Esophagus squamous epithelium (tissue), 5 donors: ENCODE measurements at places on chromosomes 11 and 22.

GRCh38 chr11:1841511-1842148 is 2.8 kb downstream of the TNNI2 start:
- no peak overlapping the region for H3K27ac ChIP-seq
- no peak overlapping the region for H3K4me3 ChIP-seq
- no peak for DNase-seq
- H3K4me1 ChIP-seq = peaks cover 26% of the 10 kb centered on the region

GRCh38 chr11:86202013-86202336 is 42.6 kb upstream of the EED start:
- DNase-seq = no peak

DNA sequence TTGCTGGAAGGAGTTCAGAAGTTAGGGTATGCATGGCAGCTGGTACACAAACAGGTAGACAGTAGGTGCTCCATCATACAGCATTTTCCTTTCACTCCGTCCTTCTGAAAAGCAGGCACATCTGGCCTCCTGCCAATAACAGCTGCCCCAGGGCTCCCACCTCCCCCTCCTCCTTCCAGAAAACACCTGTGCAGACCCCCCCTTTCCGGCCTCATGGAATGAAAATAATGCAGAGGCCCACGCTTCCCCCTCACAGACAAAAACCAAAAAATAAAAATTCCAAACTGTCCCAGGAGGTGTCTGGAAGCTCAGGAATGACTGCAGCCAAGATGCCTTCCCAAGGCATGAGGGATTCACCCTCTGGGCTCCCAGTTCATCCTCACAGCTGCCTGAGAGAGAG is 185.5 kb downstream of the MN1 start:
- peaks cover 45% of the 10 kb centered on the region for H3K27me3 ChIP-seq
- H3K4me1 ChIP-seq = peaks cover 9% of the 10 kb centered on the region
- H3K27ac ChIP-seq = no peak overlapping the region
- no peaks in the 10 kb centered on the region for H3K36me3 ChIP-seq
- no peak overlapping the region for H3K4me3 ChIP-seq

- DNase-seq = no peak
- H3K27me3 ChIP-seq = no peaks in the 10 kb centered on the region
- no peaks in the 10 kb centered on the region for H3K36me3 ChIP-seq
- H3K27ac ChIP-seq = no peak overlapping the region
- H3K4me1 ChIP-seq = no peaks in the 10 kb centered on the region
- H3K4me3 ChIP-seq = no peak overlapping the region
These were observed 73.2 kb downstream of the CCDC81 start for GRCh38 chr11:86447763-86448480.

GRCh38 chr11:102719620-102720277 is 5.0 kb downstream of the MMP8 start:
- H3K4me3 ChIP-seq = no peak overlapping the region
- H3K27ac ChIP-seq = no peak overlapping the region
- no peaks in the 10 kb centered on the region for H3K36me3 ChIP-seq
- H3K4me1 ChIP-seq = no peaks in the 10 kb centered on the region
- H3K27me3 ChIP-seq = no peaks in the 10 kb centered on the region
- no peak for DNase-seq

GRCh38 chr11:96235751-96236150 is 107.2 kb downstream of the MAML2 start:
- DNase-seq = no peak
- no peaks in the 10 kb centered on the region for H3K36me3 ChIP-seq
- H3K27ac ChIP-seq = peak overlapping the region; percentile 27

DNA sequence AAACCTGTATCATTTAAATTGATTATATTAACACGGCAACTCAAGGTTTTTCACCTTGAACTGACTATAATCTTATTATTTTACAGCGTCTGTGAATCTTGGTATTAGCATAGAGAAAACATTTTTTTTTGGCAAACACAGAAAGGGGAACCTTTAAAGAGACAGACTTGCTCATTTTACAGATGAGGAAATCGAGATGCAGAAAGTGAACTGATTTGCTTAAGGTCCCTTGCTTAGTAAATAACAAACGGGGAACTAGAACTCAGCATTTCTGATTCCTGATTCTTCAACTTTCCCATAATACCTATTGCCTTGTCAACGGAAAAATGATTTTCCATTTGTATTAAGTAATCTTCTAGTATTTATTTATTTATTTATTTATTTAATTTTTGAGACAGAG is 33.2 kb upstream of the CECR2 start:
- peaks cover 8% of the 10 kb centered on the region for H3K4me1 ChIP-seq
- H3K27me3 ChIP-seq = no peaks in the 10 kb centered on the region
- H3K27ac ChIP-seq = no peak overlapping the region
- no peak overlapping the region for H3K4me3 ChIP-seq
- no peak for DNase-seq
- H3K36me3 ChIP-seq = no peaks in the 10 kb centered on the region

- no peak overlapping the region for H3K4me3 ChIP-seq
- no peaks in the 10 kb centered on the region for H3K36me3 ChIP-seq
- no peaks in the 10 kb centered on the region for H3K27me3 ChIP-seq
- H3K27ac ChIP-seq = no peak overlapping the region
- no peak for DNase-seq
These were observed 256.3 kb upstream of the ARHGAP20 start for GRCh38 chr11:110968348-110969062.

GRCh38 chr11:1600626-1601025 is 2.5 kb upstream of the KRTAP5-2 start:
- no peaks in the 10 kb centered on the region for H3K4me1 ChIP-seq
- H3K27me3 ChIP-seq = peaks cover 88% of the 10 kb centered on the region
- H3K36me3 ChIP-seq = no peaks in the 10 kb centered on the region

DNA sequence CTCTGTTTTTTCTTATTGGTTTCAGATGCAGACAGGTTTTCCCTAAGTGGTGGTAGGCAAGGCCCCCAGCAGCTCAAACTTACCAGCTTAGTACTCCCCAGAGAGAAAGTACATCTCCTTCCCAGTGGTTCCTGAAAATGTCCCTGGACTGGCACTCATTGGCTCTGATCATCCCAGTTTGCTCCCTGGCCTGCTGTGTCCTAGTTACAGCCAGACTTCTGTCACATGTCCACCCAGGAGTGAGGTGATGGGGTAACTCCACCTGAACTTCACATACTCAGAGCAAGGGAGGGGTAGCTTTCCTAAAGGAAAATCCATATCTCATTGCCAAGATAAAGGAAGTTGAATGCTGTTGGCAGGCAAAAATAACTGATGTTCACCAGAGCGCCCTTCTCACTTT is 237.0 kb upstream of the MPPED2 start:
- H3K4me1 ChIP-seq = no peaks in the 10 kb centered on the region
- no peak overlapping the region for H3K4me3 ChIP-seq
- no peak overlapping the region for H3K27ac ChIP-seq
- no peaks in the 10 kb centered on the region for H3K36me3 ChIP-seq

- no peak for DNase-seq
- H3K36me3 ChIP-seq = no peaks in the 10 kb centered on the region
- no peak overlapping the region for H3K27ac ChIP-seq
- no peaks in the 10 kb centered on the region for H3K4me1 ChIP-seq
- peaks cover 25% of the 10 kb centered on the region for H3K27me3 ChIP-seq
- H3K4me3 ChIP-seq = no peak overlapping the region
These were observed 55.3 kb downstream of the OTOG start for GRCh38 chr11:17602105-17603001.

GRCh38 chr11:83957038-83957900 is 671.1 kb upstream of the CCDC90B start:
- DNase-seq = no peak
- H3K27me3 ChIP-seq = no peaks in the 10 kb centered on the region
- H3K4me1 ChIP-seq = no peaks in the 10 kb centered on the region

GRCh38 chr11:1168721-1169161 is 11.0 kb downstream of the MUC5AC start:
- no peak overlapping the region for H3K27ac ChIP-seq
- no peak overlapping the region for H3K4me3 ChIP-seq
- no peak for DNase-seq

DNA sequence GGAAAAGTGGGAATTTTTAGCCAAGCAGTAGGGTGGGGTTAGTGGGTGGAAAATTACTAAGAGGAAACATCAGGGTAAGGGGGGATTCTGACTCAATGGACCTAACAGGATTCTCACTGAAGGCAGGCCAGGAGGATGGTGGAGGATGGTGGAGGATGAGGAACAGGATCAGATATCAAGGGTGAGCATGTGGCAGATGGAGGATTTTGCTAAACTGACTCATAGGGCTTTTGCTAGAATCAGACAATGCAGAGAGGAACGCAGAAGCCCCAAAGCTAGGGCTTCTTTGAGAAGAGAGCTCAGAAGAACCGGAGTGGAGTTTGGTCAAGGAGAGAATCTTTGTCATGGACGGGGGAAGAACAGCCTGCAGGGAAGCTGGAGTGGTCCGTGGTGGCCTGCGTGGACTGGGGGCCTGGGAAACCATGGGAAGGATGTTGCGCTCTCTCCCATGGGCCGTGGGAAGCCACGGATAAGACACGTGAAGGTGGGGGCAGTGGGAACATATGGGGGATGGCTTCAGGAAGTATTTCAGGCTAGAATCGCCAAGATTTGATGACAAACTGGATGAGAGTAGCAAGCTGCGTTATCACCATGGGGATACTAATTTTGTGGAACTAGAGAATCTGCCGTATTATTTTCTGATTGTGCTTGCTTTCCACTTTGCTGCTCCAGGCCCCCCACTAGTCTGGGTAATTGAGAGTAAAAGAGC is 165.2 kb downstream of the LDLRAD3 start:
- no peak overlapping the region for H3K4me3 ChIP-seq
- H3K36me3 ChIP-seq = peaks cover 37% of the 10 kb centered on the region
- no peaks in the 10 kb centered on the region for H3K27me3 ChIP-seq
- DNase-seq = no peak

- no peaks in the 10 kb centered on the region for H3K4me1 ChIP-seq
- no peak for DNase-seq
- H3K36me3 ChIP-seq = no peaks in the 10 kb centered on the region
- no peak overlapping the region for H3K4me3 ChIP-seq
These were observed 1436.3 kb downstream of the TBC1D22A start for GRCh38 chr22:48198489-48199459.

- no peaks in the 10 kb centered on the region for H3K27me3 ChIP-seq
- no peak overlapping the region for H3K4me3 ChIP-seq
- peaks cover 28% of the 10 kb centered on the region for H3K4me1 ChIP-seq
- no peaks in the 10 kb centered on the region for H3K36me3 ChIP-seq
These were observed 6.5 kb downstream of the ADORA2A start for GRCh38 chr22:24433828-24434470.

GRCh38 chr11:30914143-30914762 is 328.1 kb upstream of the MPPED2 start:
- no peaks in the 10 kb centered on the region for H3K4me1 ChIP-seq
- no peak for DNase-seq
- no peaks in the 10 kb centered on the region for H3K27me3 ChIP-seq
- no peaks in the 10 kb centered on the region for H3K36me3 ChIP-seq

GRCh38 chr11:47099214-47099917 is 77.3 kb downstream of the ARFGAP2 start:
- peaks cover 8% of the 10 kb centered on the region for H3K4me1 ChIP-seq
- H3K27me3 ChIP-seq = no peaks in the 10 kb centered on the region
- DNase-seq = no peak
- no peak overlapping the region for H3K27ac ChIP-seq

GRCh38 chr11:116930586-116930985 is 93.2 kb upstream of the APOA1 start:
- DNase-seq = no peak
- H3K4me1 ChIP-seq = no peaks in the 10 kb centered on the region
- no peak overlapping the region for H3K27ac ChIP-seq
- H3K4me3 ChIP-seq = peak overlapping the region; percentile 46

DNA sequence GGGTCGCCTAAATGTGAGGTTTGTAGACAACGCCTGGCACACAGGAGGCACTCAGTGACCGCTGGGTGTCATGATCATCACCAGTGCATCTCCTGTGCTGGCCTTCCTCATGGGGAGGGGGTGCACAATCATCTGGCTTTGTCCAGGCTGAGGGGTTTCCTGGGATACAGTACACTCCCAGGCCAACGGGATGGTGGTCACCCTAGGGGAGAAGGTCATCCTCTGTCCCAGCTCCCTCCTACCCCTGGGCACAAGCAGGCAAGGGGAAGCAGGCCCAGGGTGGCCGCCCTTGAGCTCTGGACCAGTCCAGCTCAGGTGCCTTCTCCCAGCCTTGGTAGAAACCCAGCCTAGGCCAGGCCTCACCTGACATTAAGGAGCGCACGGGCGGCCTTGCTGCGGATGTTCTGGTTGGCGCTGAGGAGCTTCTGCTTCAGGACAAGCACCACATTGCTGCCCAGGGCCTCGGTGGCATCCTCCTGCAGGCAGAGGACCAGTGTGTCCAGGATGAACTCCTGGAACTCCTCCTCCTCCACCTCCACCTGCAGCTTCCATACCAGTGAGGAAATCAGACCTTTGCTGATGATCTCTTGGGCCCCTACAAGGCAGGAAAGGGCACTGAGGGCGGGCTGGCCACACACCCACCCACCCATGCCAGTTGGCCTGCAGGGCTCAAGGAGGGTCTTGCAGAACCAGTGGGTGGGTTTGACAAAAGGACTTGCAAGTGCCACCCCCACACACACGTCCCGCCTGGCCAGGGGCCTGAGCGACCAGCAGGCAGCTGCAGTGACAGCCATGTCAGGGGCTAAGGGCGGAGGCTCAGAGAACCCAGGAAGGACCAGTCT is 6.6 kb upstream of the GNAZ start:
- no peak overlapping the region for H3K4me3 ChIP-seq
- H3K27ac ChIP-seq = no peak overlapping the region
- H3K4me1 ChIP-seq = no peaks in the 10 kb centered on the region

DNA sequence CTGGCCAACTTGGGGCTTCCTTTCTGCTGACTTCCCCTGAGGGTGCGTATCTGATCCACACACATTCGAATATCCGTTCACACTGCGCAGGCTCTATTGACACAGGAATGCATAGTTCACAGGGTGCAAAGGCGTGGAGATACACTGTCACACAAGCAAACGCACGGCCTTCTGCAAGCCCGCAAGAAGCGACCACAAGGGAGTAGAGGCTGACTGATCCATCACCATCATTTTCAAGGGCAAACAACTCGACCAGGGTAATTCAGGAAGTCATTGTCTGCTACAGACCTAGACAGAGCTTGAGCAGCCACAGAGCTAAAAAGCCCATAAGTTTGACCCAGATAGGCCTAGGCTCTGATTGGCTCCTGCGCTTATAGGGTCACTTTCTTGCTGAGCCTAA is 392.3 kb downstream of the MN1 start:
- no peak for DNase-seq
- H3K27me3 ChIP-seq = no peaks in the 10 kb centered on the region
- no peak overlapping the region for H3K27ac ChIP-seq
- H3K4me3 ChIP-seq = no peak overlapping the region
- H3K36me3 ChIP-seq = no peaks in the 10 kb centered on the region
- H3K4me1 ChIP-seq = no peaks in the 10 kb centered on the region

GRCh38 chr11:12190511-12190910 is 80.1 kb downstream of the MICAL2 start:
- H3K4me1 ChIP-seq = no peaks in the 10 kb centered on the region
- no peaks in the 10 kb centered on the region for H3K36me3 ChIP-seq
- H3K27ac ChIP-seq = peak overlapping the region; percentile 49
- H3K4me3 ChIP-seq = no peak overlapping the region

DNA sequence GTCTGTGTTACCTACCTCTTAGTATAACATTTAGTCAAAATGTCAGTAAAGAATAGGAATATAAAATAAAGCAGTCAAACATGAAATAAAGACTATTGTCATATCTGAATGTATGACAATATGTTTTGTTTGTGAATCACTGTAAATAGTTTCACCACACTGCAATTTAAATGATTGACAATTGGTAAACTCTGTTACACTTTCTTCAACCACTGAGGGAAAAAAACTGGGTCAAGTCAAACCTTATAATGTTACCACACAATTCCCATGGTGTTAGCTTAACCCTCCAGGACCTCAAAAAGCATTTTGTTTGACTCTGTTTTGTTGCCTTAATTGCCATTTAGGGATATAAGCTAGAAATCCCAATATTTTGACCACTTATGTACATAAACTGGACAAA is 10.5 kb upstream of the MMP13 start:
- no peak for DNase-seq
- H3K27me3 ChIP-seq = no peaks in the 10 kb centered on the region
- no peaks in the 10 kb centered on the region for H3K4me1 ChIP-seq
- H3K36me3 ChIP-seq = no peaks in the 10 kb centered on the region
